ENCODE measurements at places on chromosomes 6 and 20.

GRCh38 chr6:44235891-44236516 lies 10.9 kb upstream of the HSP90AB1 start:
- DNase-seq, result no peak

DNA sequence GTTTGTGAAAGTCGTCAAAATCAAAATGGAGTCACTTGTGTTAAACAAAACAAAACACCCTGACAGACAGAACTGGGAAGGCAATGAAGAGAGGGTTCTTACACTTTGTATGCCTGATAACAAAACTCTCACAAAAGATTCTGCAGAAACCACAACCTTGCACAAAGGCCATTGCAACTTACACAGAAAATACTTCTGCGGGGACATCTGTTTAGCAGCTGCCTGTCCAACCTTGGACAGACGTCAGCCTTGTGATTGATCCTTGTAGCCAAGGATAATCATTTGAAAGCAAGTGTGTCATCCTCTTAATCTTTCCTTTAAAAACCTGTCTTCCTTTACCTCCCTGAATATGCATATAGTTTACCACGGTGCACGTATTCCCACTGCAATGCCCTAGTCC lies 17.0 kb upstream of the SLC22A3 start:
- DNase-seq, result no peak

GRCh38 chr6:134035823-134036296 lies 16.6 kb downstream of the SLC2A12 start:
- DNase-seq, result peak; percentile 19

DNA sequence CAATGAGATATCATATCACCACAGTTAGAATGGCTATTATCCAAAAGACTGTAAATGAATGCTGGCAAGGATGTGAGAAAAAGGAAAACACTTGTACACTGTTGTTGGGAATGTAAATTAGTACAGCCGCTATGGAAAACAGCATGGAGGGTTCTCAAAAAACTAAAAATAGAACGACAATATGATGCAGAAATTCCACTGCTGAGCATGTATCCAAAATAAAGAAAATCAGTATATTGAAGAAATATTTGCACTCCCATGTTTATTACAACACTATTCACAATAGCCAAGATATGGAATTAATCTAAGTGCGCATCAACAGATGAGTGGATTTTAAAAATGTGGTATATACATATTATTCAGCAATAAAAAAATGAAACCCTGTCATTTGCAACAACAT lies 898.9 kb upstream of the MAN1A1 start:
- DNase-seq, result no peak

- no peak for DNase-seq
These were observed 522.5 kb downstream of the CD83 start for GRCh38 chr6:14639983-14640599.

DNA sequence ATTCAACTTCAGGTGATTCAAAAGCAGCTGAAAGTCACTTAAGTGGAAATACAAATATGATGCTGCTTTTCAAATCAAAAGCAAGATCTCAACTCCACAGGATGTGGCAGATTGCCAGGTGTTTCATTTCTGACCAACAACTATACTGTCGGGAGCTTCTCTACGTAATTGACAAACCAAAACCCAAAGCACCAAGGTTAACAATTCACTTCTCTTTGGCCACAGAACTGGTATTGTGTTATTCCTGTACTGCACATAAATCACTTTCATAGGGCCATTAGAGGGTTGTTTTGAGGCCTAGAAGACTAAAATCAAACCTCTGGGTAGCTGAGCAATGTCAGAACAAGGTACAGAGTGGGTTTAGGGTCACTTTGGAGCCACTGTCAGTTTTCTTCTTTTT lies 169.7 kb downstream of the HAO1 start:
- peak; percentile 23 for DNase-seq

DNA sequence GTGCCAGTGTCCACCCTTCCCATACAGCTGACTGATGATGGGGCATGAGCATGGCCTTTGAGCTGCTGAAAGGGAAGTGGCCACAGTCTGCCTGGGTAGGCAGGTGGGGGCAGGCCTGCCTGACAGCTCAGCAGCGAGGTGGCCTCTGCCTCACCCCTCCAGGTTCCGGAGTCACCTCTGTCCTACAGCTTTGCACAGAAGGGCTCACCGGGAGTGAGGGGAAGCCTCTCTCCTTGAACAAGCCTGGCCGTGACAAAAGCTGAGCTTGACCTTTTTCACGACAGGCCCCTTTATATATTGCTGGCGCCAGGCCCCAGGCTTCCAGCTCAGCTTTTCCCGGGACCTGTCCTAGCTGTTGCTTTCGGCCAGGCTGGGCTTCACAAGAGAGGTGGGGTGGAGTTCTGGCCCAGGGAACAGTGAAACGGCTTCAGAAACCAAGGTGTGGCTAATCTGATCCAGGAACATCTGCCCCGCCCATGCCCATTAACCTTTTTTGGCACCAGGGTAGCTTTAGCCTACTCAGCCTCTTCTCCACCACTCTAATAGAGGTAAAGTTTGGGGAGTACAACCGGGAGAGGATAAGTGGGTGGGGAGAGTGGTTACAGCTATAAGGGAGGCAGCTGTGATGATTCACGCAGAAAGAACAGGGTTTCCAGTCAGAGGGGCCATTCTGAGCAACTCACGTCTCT lies 42.9 kb downstream of the C6orf132 start:
- DNase-seq, result peak; percentile 57

DNA sequence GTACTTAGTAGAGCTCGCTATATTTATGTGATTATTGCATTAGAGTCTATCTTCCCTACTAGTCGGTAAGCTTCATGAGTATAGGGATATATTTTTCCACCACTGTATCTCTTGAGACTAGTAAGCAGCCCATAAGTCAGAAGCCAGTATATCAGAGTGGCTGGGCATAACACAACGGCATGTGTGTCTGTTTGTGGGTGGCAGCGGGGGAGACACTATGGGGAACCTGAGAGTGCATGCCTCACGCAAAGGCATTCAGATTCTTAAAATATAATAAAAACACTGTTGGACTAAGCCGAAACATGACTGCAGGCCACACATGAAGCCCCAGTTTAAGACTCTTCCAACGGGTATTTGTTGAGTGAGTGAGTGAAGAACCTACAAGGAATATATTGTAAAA lies 8.0 kb downstream of the KCNS1 start:
- no peak for DNase-seq

DNA sequence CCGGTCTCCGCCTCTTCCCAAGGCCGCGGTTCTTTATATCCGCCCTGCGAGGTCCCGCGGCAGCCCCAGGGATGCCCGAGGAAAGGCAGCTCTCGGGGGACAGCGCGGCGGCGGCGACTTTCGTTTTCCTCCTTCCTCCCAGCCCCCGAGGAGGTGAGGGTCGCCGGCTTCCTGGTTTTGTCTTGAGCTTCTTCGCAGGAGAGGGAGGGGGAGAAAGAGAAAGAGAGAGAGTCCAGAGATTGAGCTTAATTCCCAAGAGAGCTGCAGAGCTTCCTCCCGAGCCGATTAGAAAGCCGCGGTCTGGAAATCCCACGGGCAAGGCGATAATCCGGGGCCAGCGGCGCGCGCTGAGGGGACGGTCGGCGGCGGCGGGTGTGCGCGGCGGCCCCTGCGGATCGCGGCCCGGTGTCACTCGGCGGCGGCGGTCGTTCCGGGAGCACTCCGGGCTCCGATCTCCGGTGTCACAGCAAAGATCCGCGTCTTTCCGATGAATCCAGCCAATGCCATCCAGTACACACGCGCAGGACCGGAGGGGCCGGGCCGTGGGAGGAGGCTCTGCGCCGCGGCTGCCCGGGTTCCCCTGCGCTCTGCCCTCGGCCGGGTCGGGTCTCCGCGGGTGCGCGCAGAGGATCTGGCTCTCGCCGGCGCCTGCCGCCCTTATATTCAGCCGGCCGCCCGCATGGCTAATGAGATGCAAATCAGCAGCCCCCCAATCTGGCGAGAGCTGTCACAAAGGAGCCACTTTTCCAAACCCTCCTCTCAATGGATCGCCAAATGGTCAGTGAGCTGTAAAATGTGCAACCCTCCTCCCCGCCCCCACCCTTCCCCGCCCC lies at the start of gene DLL1:
Gene DLL1 (minus strand): TSS at position 783 of the 833 bp plus-strand sequence. CDS start 939 bp downstream, outside the sequence.
- peak; percentile 59 for DNase-seq

GRCh38 chr6:170212051-170212756 lies 78.7 kb downstream of the DLL1 start:
- no peak for DNase-seq

GRCh38 chr20:53040693-53041589 lies 68.8 kb downstream of the TSHZ2 start:
- DNase-seq, result no peak

- DNase-seq, result no peak
These were observed 111.8 kb downstream of the FOXA2 start for GRCh38 chr20:22472447-22473100.

- no peak for DNase-seq
These were observed 182.5 kb upstream of the JARID2 start for GRCh38 chr6:15063253-15063853.

DNA sequence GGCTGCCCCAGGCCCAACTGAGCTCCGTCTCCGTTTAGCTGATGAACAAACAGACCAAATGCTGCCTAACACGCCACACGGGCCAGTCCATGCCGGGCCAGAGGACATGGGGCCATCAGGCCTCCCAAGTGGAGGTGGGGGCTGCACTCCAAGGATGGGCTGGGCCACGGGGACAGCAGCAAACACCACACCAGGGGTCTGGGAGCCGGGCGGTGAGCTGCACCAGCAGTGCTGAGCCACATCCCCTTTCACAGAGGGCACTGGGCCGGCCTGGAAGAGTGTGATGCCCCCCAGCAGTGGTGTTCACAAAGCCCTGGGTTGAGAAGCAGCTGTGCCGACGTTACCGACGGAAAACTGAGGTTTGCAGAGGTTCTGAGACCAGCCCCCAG lies 2.7 kb downstream of the KCNQ2 start:
- no peak for DNase-seq

GRCh38 chr20:59723607-59724456 lies 119.5 kb downstream of the PHACTR3 start:
- DNase-seq, result no peak

- DNase-seq, result no peak
These were observed 40.2 kb downstream of the RALY start for GRCh38 chr20:34033903-34034302.

DNA sequence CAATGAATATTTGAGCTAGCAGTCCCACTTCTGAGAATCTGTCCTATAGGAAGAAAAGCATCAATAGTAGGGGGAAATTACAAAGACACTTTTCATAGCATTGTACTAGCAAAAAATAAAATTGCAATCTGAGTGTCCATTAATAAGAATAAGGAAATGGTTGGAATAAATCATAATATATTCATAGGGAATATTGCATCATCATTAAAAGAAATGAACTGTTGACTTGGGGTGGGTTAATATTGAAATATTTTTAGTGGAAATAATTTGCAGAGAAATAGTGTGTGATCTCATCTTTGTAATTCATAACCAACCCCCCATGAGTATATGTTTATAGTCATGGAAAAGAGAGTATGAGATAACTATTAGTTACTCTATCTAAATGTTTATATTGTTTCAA lies 12.4 kb downstream of the NFYA start:
- no peak for DNase-seq

- no peak for DNase-seq
These were observed 21.9 kb upstream of the GCLC start for GRCh38 chr6:53566755-53567154.

- DNase-seq, result no peak
These were observed 105.4 kb upstream of the MCHR2 start for GRCh38 chr6:100099189-100100074.

DNA sequence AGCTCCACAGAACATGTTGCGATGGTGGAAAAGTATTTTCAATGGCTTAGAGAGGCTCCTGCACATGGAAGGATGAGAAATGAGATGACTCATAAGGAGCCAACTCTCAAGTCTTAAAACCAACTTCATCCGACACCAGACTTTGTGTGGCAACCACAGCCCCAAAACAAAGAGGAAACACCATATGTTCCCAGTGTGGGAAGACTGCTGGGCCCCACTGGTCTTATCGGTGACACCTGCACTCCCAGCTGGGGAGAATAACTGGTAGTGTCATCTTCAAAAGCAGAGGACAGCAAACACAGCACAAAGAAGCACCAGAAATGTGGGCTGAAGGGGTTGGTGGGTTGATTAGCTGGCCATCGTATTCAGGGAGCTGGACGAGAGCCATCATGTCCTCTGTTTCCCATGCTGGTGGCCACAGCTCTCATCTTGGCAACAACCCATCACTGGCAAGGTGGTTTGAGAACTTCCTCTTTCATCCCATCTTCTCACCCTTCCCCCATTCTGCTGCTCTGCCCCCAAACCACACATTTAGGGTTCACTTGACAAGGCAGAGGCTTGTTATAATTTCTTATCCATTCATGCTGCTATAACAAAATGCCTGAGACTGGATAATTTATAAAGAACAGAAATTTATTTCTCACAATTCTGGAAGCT lies 46.0 kb upstream of the TASP1 start:
- no peak for DNase-seq

GRCh38 chr6:96702626-96703025 lies 134.7 kb downstream of the GPR63 start:
- no peak for DNase-seq

DNA sequence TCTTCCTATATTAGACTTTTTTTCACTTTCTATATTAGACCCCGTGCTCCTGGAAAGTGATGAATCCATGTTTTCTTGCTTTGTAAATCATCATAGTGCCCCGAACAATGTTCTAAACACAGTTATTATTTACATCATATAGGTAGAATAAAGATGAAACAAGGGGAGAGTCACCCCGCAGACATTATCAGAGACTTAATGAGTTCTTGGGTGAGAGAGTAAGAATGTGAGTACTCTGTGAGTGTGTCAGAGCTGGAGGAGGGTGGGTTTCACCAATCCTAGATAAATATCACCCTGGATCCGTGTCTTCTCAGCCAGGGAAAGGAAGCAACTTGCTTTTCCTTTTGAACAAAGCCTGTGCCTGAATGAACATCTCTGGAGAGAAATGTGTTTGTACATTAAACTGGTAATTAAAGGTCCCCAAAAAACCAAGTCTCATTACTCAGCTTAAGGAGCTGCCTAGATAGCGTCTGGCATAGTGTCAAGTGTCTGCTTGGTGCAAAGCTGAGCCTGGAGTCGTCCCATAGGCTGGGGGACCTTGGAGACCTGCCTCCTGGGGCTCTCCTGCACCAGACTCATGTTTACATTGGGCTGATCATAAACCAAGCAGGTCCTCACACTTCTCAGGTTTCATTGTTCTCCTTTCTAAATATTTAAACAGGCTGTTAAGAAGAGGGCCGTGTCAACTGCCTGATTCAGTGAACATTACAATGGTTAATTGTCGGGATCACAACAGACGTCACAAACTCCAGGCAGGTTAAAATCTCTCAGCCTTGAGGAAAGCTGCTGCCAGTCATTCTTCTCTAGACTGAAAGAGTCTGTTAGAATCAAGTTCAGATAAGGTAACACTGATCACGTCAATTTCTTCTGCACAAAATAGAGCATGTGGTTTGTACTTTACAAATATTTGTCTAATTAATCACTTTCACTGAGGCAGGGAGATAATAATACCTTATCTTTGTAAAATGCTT lies 179.7 kb upstream of the MYLIP start:
- no peak for DNase-seq
